ENCODE measurements at places on chromosomes 3 and 15. TPM values are rescaled to one million over a fixed set of nuclear protein-coding genes. Genes with fewer than 3 reads are reported as not detected.

Gene LRRFIP2
- 84.0 TPM for total RNA-seq

Gene TUSC7
- not detected for total RNA-seq

Gene COL8A1
- total RNA-seq, result 62.4 TPM

Gene GJD2
- not detected for total RNA-seq

Gene WDR93
- total RNA-seq, result under 0.01 TPM

Gene SLITRK3
- under 0.01 TPM for total RNA-seq

Gene RPL29
- 767 TPM for total RNA-seq

Gene ZPLD1
- total RNA-seq, result 0.62 TPM

Gene FOXL2
- total RNA-seq, result 11.2 TPM

Gene STRA6
- total RNA-seq, result 4.5 TPM

Gene CNTN4
- total RNA-seq, result 1.00 TPM

Gene ZNF80
- total RNA-seq, result not detected

Gene NUP210
- total RNA-seq, result 1.9 TPM

Gene TTLL13
- not detected for total RNA-seq

Gene ALPK3
- 0.11 TPM for total RNA-seq

Gene VILL
- total RNA-seq, result 5.3 TPM

Gene MGLL
- 25.1 TPM for total RNA-seq

Gene RASGRP1
- total RNA-seq, result 0.22 TPM

Gene ALG1L2
- total RNA-seq, result 0.22 TPM

Gene ARGFX
- not detected for total RNA-seq

Gene PLSCR5
- not detected for total RNA-seq

Gene EHD4
- total RNA-seq, result 21.9 TPM

Gene TTC21A
- 3.6 TPM for total RNA-seq

Gene ACVR2B
- 2.7 TPM for total RNA-seq

Gene TYRO3
- 14.4 TPM for total RNA-seq

Gene CPLX3
- total RNA-seq, result not detected

Gene DNAH1
- total RNA-seq, result 4.1 TPM

Gene MED12L
- total RNA-seq, result 0.25 TPM

Gene CCR9
- not detected for total RNA-seq

Gene OR5H1
- not detected for total RNA-seq

Gene GADL1
- total RNA-seq, result under 0.01 TPM

Gene RAB6B
- total RNA-seq, result 0.22 TPM

Gene SYNPR
- not detected for total RNA-seq

Gene THSD4
- total RNA-seq, result 63.7 TPM

Gene ARIH1
- total RNA-seq, result 27.3 TPM

Gene KCNMB3
- 1.5 TPM for total RNA-seq

Gene GOLGA8R
- total RNA-seq, result 1.9 TPM

Gene SLC33A1
- 40.8 TPM for total RNA-seq

Gene PLXNA1
- 64.7 TPM for total RNA-seq

Gene FETUB
- total RNA-seq, result not detected

Gene SAMD7
- not detected for total RNA-seq

Gene TIGIT
- not detected for total RNA-seq

Gene LMAN1L
- total RNA-seq, result not detected

Gene PARP14
- total RNA-seq, result 63.9 TPM

Gene CTXND1
- under 0.01 TPM for total RNA-seq

Gene SUSD5
- total RNA-seq, result 4.1 TPM

Gene RPL39L
- 65.0 TPM for total RNA-seq

Gene WDR72
- not detected for total RNA-seq

Gene SPINK8
- total RNA-seq, result not detected

Gene PPIP5K1
- total RNA-seq, result 32.4 TPM

Gene USP4
- total RNA-seq, result 28.1 TPM

Gene MYO5C
- total RNA-seq, result under 0.01 TPM

Gene CELSR3
- 1.00 TPM for total RNA-seq

Gene PYGO1
- 10.6 TPM for total RNA-seq

Gene OIP5
- total RNA-seq, result 12.1 TPM

Gene RNF123
- total RNA-seq, result 24.1 TPM

Gene FRMD4B
- total RNA-seq, result 1.9 TPM

Gene ARHGAP31
- total RNA-seq, result 5.8 TPM
